ENCODE measurements at places on chromosomes 3 and 15.

GRCh38 chr15:50531766-50532165, 14.7 kb downstream of the USP50 start:
- DNase-seq = no peak

DNA sequence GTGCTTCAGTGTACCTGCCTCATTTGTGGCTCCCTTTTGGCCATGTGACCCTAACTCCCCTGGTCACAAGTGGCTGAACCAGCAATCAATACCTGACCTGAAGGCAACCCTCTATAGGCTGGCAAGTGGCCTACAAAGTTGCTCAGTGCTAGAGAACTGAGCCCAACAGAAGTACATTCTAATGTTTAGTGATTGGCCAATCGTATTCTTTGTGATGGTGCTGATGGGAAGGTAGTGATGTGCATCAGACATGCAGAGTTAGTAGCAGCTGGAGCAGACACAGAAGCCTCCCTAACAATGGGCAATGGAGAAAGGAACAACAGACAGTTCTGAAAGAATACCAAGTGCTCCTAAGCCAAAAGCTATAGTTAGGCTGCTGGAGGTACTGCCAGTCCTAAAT, 10.4 kb upstream of the ATOSA start:
- no peak for DNase-seq

GRCh38 chr15:101018016-101018415, 98.9 kb downstream of the LRRK1 start:
- no peak for DNase-seq

GRCh38 chr3:119676020-119676419, 1.2 kb downstream of the COX17 start:
- no peak for DNase-seq

- DNase-seq = no peak
Observed at GRCh38 chr3:147119989-147120388, 286.4 kb downstream of the ZIC4 start.

DNA sequence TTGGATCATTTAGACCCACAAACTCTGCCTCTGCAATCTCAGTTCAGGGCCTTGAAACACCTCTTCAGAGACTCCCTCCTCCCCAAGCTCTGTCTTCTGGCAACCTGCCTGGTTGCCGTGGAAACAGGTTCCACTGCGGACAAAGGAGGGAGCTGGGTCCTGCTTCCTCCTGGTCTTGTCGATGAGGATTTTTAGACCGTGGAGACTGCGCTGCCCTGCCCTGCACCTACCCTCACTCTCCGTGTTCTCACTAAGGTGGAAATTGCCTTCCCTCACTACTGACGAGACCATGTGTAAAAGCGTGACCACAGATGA, at the start of gene RTP1:
Gene RTP1 (plus strand): TSS at position 152 of the 315 bp plus-strand sequence. CDS start 30 bp downstream, at position 182.
- DNase-seq = no peak

DNA sequence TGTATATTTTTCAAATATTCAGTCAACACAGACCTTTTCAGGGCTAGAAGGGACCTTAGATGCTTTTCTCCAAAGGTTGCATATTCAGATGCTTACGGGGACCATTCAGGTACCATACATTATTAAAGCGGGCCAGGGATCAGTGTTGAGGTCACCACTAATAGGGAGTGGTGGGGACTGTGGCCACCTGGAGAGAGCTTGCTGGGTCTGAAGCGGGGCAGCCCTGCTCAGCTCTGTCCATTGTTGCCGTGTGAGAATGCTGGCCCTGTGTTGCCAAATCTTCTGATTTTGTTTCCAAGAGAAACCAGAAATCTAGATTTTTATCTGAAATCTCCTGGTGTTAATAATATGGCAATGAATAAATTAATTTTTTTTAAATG, 23.7 kb downstream of the ABHD2 start:
- DNase-seq = no peak

Data from activated CD4-positive, alpha-beta T cell treated with anti-CD3 and anti-CD28 coated beads, Interleukin-2, Interleukin-6, amounts not matched to agents 100 ng/mL and 50 ng/mL, durations not matched to agents 16 hours and 8 hours (primary cell).